ENCODE measurements at places on chromosomes 13 and 19.

- no peak for DNase-seq
These were observed 1.3 kb downstream of the CYP4F3 start for GRCh38 chr19:15641901-15642491.

GRCh38 chr13:83333614-83334388 lies 548.5 kb downstream of the SLITRK1 start:
- no peak for DNase-seq

GRCh38 chr13:19590423-19590822 lies 29.1 kb upstream of the TPTE2 start:
- DNase-seq = no peak

DNA sequence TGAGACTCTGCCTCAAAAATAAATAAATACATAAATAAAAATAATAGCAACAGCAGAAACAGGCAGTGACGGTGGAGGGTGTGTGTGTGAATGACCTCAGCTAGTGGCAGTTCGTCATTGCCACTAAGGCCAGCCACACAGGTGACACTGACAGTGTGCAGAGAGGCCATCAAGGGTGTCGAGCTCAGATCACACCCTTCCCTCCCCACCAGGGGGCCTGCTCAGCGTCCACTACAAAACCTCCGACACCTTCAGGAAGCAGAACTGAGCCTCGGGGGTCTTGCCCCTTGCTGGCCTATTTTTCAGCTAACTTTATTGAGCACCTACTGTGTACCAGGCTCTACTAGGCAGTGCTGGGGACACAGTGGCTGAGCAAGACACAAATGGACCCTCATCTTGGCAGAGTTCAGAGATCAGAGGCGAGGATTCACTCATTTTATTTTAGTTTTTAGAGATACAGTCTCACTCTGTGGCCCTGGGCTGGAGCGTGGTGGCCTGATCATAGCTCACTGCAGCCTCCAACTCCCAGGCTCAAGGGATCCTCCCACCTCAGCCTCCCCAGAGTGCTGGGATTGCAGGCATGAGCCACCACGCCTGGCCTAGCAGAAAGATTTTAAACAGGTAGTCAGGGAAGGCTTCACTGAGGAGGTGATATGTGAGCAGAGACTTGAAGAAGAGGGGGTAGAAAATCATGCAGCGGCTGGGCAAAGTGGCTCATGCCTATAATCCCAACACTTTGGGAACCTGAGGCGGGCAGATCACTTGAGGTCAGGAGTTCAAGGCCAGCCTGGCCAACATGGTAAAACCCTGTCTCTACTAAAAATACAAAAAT lies 30.3 kb upstream of the SEMA6B start:
- no peak for DNase-seq

DNA sequence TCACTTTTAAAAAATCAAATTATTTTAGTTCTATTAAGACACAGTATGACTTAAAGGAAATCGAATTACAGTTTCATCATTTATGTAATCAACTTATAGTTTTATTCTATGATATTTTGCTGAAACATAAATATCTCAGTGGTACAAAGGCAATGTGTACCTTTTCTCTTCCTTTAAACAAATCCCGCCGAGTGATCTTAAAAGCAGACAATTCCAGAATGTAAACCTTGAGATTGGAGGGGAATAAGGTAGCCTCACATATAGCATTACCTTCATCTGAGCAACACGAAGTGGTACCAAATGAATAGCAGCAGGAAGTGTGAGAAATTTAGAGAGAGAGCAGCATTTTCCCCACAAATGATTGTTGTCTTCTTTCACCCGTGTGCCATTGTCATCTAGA lies 842.2 kb upstream of the GPC6 start:
- no peak for DNase-seq

DNA sequence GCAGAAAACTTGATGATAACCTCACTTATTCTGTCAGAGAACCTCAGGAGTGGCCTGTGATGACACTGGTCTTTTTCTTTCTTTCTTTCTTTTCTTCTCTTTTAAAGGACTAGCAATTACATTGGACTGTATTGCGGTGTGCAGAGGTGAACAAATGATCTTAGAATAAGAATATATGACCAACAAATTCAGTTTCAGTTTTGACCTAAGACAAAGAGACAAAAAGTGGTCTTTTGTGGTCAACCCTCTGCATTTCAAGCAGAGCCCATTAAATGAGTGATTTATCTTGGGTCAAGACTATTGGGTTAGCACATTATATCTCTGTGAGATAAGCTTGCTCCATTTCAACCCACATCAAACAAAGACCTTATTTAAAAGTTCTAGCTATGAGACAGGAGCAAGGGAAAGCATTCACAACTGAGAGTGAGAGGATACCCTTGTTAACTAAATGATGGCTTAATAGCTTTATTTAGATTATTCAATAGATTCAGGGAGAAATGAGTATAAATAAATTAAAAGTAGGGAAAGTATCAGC lies 644.4 kb downstream of the PCDH9 start:
- DNase-seq = no peak

DNA sequence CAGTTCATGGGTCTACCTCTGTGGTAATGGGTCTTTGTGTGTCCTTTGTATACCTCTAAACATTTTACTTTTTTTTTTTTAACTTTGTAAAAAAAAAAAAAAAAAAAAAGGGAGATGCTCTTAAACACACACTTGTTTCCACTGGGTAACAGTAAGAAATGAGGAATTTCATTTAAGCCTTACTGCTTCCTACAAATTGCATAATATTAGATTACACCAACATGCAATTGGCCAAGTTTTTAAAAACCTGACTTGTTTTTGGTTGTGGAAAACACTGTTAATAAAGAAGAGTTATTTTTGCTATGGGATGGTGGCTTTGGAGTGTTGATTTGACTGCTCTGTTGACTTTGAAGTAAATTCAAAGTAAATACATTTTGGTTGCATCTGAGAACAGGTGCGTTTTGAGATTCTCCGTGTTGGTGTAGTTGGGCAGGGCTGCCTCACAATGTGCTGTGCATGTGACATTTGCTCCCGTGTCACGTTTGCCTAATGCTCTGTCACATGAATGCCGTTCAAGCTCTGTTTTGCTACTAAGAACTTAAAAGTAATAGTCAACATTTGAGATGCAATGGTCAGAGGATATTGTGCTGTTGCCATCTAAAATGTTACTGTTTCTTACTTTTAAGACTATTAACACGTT lies 202.4 kb downstream of the LMO7 start:
- DNase-seq = no peak

GRCh38 chr13:30690282-30691188 lies 44.8 kb upstream of the ALOX5AP start:
- peak; percentile 85 for DNase-seq

- DNase-seq = no peak
These were observed 21.9 kb upstream of the UBE2L5 start for GRCh38 chr13:30400376-30400775.

DNA sequence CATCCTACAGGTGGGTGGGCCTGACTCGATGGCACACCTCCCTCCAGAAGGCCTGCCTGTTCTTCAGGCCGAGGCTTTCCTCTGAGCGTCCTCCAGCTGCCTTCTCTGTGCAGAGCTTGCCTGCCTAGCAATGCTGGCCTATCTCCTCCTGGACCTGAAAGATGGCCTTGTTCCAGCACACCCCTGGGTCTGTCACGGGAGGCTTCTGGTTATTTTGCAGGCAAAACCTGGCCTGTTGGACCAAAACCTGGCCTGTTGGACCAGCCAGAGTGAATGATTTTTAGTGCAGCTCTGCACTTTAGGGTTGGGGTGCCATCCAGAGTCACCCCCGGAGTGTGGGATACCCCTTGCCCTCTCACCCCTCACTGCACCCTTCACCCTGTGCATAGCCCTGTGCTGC lies 128.4 kb downstream of the KATNAL1 start:
- DNase-seq = no peak

DNA sequence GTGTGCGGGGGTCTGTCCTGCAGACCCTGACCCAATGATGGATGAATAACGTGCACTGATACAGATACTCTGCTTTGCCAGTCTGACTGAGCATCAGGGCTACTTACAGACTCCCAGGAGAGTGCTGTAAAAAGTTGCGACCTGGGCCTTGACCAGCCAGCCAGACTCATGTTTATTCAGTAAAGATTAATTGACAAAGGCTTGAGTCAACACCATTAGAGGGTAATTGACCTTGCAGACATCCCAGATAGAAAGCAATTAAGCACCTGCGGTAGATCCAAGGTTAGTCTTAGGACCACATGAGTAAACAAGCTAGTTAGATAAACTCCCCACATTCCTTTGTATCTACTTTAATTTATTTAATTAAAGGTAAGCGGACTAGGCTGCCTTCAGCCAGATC lies 10.4 kb downstream of the NUDT19 start:
- no peak for DNase-seq

DNA sequence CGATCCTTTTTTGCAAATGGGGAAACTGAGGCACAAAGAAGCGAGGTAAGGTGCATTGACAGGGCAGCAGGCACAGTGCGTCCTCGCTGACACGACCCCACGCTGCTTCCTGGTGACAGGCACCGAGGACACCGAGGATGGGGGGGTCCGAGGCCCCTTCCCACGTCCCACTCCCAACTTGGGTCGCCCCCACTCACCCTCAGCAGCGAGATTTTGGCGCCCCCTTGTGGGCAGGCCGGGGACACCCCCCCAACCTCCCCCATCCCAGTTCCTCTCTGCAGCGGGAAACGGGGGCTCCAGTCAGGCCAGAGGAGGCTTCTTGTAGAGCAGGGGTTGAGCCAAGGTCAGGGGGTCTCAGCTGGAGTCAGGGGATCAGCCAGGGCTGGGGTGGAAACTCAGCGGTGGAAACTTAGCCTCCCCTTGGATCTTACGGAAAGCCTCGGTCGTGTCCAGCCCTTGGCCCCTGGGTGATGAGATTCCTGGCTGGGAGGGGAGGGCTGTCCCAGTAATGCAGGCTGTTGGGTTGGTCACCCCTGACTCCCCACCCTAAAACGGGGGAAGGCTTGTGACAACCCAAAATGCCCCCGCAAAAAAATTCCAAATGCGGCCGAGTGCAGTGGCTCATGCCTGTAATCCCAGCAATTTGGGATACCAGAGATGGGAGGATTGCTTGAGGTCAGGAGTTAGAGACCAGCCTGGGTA lies 8.2 kb downstream of the SMIM24 start:
- DNase-seq = no peak

DNA sequence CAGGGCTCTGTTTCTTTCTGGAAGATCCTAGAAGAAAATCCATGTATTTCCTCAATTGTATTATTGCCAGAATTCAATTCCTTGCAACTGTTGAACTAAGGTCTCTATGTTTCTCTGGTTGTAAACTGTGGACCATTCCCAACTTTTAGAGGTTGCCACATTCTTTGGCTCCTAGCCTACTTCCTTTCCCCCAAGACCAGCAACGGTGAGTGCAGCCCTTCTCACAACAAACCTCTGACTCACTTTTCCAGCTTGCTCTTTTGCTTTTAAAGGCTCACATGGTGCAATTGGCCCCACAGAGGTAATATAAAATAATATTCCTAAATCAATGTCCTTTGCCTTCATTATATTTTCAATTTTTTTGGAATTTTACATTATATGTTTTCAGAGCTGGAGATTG lies 371.3 kb downstream of the SLITRK5 start:
- DNase-seq = no peak

DNA sequence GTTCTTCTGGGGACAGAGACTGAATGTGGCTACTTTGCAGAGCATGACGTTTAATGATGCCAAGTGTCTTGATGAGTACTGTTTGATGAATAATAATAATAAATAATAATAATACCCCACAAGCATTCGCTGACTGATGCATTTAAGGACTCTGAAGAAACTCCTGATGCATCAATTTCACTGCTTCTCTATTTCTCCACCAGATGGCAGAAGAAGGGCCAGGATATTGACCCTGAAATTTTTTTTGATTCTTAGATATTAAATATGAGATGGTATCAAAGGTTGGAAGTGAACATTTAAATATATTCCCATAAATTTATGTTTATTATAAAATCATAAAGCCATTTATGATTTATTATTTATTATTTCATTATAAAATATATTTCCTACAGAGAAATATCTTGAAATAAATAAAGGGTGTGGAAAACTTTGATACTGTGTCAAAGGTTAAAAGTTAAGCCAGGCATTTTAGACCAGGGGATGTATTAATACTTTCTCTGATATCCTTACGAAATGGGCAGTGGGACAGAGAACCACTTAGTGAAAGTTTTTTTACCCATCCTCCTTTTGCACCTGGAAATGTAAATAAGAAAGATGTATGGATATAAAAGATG lies 170.9 kb downstream of the LACC1 start:
- DNase-seq = no peak

- DNase-seq = no peak
These were observed 12.1 kb downstream of the PPP6R1 start for GRCh38 chr19:55246462-55247451.

DNA sequence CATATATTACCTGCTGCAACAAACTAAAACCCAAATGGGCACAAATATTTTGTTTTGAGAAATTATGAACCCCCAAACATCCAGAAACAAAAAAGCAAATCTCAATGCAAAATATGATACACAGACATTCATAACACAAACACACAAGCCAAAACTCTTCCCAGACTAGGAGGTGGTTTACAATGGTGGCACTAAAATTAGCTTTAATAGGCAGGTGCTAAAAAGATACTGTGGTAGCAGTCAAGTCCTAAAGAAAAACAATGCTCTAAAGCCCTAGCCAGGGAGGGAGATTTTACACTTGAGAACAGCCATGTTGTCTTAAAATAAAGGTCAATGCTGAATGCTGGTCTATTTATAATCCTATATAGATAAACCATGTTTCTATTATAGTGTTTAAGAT lies 65.0 kb downstream of the DOCK9 start:
- no peak for DNase-seq

GRCh38 chr19:53612762-53613526 lies 18.9 kb upstream of the DPRX start:
- DNase-seq = no peak

GRCh38 chr13:34853161-34853560 lies 88.9 kb upstream of the NBEA start:
- no peak for DNase-seq

DNA sequence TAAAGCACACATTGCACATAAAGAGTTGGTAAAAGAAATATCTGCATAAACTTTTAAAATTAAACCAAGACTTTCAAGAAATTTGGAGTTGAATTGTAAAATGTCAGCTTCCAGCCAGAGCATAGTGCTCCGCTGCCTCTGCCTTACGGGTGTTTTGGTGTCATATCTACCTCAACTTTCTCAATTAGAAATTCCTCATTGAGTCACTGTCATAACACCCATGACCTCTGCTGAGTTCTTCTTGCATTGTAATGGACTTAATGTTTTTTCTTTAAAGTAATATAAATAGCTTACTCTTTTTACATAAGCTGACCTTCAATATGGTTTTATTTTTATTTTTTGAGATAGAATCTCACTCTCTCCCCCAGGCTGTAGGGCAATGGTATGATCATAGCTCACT lies 551.0 kb upstream of the NBEA start:
- no peak for DNase-seq

- no peak for DNase-seq
These were observed 506.7 kb upstream of the GPC6 start for GRCh38 chr13:92719868-92720267.

GRCh38 chr19:556611-557382 lies 12.9 kb downstream of the GZMM start:
- DNase-seq = no peak

GRCh38 chr13:40187841-40188591 lies 478.4 kb downstream of the FOXO1 start:
- no peak for DNase-seq
